Esophagus squamous epithelium (tissue), 5 donors: ENCODE measurements at places on chromosomes 16 and 17.

DNA sequence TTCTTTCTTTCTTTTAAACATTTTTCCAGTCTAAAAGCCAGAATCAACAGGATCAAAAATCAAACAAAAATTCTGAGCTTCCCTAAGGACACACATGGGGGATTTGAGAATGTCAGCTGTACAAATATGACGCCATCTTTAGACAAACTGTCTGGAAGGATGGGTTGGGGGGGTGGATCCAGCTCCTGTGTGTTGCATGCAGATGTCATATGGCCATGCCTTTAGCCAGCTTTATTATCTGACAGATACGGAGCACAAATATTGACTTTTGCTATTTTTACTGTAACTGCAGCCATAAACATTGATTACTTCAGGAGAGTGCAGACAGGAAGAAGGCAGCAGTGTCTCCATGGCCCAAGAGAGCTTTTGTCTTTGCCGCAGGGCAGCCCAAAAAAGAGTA lies 279.4 kb upstream of the ELAC2 start:
- no peak for DNase-seq

GRCh38 chr16:165539-166374 lies at the start of gene HBM:
Gene HBM (plus strand): TSS chr16:165978. CDS start chr16:165998, 20 bp downstream.
- no peak for DNase-seq

DNA sequence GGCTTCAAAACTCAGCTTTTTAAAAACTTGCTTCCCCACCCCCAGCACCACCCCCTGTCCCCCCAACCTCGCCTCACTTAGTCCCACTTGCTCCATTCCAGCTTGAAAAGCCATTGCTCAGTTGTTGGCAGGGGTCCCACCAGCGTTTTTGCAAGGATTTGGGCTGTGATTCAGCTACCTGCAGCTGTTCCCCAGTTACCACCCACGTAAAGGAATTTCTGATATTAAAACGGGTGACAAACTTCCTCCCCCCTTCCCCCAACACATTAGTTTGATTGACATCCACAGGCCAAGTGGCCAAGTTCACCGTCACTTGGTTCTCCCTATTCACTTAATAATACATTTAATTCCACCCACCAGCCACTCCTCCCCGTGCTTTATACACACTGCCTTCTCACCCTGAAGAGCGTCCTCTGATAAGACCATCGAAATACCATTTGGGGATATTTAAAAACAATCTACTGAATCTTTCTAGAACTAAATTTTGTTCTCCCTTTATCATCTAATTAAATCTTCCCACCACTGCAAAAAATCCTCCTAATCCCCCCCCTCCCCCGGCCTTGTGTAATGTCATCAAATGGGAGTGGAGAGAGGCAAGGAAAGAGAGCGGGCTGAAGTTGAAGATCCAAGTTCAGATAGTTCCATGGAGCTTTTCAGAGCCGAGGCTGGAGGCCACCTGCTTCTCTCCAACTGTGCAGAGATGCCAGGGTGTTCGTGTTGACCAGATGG lies 55.1 kb downstream of the SOX9 start:
- DNase-seq = no peak

GRCh38 chr17:34424814-34425491 lies 61.9 kb upstream of the CCL1 start:
- DNase-seq = no peak

DNA sequence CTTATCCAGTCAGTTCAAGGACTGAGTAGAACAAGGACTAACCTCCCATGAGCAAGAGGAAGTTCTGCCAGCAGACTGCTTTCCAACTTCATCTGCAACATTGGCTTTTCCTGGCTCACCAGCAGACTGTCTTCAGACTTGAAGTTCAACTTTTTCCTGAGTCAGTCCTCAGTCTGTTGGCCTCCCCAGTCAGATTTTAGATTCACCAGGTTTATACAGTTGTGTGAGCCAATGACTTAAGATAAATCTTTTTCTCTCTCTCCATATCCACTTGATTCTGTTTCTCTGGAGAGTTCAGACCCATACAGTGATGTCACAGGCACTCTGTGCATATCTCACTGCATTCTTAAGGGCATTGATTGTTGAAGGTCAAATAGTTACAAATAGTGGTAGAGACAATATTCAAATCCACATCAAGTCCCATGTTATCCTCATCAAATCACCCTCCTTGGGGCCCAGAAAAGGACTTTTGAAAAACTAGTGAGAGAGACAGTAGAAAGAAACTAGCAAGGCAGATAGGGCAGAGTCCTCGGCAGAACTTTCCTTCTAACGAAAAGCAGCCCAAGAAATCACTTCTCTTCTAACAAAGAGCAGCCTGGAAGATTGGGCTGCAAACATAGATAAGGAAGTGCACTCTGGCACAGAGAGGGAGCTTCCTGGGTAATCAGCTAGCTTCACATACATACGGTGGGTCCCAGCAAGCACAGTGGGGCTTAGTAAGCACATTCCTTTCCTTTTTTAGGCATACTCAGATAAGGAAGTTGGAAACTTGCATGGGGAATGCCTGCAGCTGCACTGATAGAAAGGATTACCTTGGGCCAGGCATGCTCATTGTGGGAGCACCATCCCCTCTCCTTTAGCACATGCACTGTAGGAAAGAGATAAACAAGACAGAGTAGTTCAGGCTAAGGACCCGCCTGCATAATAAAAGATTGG lies 132.3 kb upstream of the FAM20A start:
- no peak for DNase-seq

DNA sequence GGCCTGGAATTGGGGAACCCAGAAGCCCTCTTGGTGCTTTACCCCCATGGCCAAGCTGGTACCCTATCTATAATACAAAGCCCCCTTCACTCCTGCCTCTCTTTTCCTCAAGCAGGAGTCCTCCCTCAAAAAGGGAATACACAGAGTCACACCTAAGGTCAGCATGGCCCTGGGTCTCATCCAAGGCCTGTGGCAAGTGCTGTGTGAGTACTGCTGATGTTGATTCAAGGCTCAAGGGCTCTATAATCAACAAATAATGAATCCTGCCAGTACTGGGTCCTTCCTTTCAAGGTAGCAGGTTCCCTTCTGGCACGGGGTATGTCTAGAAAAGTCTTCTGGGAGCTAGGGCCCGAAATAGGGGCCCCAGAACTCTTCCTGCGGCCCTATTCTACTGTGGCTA lies 187.3 kb downstream of the CYB561 start:
- no peak for DNase-seq

DNA sequence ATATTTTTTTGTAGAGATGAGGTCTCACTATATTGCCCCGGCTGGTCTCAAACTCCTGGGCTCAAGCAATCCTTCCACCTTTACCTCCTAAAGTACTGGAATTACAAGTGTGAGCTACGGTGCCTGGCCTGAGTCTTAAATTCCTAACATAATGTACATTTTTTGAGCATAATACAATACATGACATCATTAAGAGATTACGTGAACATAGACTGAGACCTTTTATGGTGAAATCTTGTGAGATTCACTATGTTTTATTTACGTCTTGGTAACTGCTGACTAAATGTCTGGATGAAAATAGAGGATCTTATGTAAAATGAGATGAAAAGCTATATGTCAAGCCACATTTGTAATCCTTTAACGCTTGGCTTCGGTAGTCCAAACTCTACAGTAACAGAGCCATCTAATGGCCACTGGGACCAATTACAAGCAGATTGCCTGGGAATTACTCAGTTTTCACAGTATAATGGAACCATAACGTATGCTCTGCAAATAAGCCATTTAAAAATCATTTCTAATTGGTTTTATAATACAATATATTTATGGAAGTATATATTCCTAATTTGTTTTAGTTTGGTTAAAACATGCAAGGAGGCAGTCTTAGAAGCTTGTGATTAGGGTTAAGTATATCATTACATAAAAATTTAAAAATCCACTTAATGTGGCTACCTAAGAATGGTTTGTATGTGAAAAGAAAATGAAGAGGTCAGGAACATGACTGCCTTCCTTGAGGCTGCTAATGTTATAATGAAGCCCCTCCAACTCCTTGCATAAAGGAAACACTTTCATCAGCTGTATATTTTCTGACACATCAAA lies 8.1 kb upstream of the EFCAB13 start:
- no peak for DNase-seq

DNA sequence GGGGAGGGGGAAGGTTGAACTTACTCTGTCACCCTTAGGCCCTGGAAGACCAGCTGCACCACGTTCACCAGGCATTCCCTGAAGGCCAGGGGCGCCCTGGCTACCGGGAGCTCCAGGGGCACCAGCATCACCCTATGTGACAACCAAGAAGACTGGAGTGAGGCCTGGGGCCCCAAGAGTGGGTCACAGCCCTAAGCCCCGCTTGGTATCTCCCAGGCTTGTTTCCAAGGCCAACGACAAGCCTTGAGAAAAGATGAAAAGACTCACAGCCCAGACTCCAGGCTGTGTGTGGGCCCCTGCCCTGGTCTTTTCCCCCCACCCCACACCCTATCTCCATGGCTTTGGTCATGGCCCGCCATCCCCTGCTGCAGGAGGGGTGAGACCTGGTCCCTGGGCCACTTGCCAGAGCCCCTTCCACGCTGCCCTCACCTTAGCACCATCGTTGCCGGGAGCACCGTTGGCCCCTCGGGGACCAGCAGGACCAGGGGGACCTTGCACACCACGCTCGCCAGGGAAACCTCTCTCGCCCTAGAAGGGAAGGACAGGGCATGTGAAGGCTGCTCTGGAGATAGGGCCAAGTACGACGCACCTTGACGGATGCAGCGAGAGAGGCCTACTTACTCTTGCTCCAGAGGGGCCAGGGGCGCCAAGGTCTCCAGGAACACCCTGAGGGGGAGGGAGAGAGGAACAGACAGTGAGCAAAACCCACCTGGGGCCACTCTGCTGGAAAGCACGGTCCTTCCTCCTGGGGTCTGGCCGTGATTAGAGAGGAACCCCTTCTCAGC lies 9.9 kb downstream of the COL1A1 start:
- DNase-seq = no peak

DNA sequence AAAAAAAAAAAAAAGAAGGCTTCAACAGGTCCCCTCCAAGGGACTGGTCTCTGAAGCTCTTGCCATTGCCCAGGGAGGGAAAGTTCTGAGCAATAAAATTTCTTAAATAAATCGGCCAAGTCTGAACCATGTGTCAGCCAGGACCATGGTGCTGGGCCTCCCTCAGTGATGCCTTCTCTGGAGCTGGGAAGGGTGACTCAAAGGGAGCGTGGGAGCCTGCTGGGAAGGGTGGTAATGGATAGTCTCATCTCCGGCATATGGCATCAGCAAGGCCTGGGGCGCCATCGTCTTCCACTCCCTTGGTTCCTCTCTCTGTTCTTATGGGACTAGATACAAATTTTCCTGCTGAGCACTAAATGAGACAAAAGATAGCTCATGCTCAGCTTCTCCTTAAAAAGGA lies 2.3 kb downstream of the VKORC1 start:
- DNase-seq = no peak

GRCh38 chr17:80416940-80417293 lies 1.9 kb downstream of the ENDOV start:
- DNase-seq = no peak

DNA sequence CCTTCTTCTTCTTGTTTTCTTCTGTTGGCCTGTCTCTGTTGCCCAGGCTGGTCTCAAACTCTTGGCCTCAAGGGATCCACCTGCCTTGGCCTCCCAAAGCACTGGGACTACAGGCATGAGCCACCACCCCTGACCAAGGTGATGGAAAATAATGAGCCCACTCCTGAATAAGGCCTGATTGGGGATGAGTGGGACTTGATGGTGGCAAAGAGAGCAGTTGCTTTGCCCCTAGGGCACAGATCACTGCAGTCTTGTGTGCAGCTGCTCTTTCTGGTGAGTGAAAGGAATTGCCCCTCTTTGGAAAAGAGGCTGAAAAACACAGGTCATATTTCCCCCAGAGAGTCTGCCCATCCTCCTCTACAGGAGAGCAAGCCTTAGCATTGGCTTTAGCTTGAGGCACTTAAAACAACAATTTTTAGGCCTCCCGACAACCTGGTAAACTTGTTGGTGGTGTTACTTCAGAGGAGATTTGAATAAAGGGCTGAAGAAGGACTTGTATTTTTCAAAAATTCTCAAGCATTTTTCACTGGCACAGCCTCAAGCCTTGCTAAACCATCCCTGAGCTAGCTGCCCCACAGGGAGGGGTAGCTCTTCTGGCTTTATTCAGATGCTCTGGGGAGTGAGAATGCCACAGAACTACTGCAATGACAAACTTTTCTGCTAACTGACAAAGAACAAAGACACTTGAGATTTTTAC lies 6.1 kb upstream of the PDP2 start:
- DNase-seq = no peak

GRCh38 chr17:7922845-7923628 lies 6.6 kb downstream of the KCNAB3 start:
- DNase-seq = no peak

DNA sequence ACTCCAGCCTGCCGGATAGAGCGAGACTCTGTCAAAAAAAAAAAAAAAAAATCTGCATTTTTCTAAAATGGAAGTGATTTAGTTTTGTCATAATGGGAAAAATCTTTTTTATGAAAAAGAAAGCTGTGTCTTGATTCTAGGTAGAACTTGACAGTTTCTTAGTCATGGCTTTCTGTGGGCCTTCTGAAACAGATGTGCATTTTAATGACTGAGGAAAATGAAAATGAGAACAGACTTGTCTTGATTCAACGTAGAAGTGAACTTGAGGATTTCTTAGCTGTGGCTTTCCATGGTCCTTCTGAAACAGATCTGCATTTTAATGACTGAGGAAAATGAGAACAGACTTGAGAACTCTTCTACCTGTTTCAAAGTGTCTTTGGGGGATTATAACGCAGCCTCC lies 171.7 kb downstream of the VPS53 start:
- DNase-seq = no peak

- DNase-seq = no peak
Measured at GRCh38 chr17:61554209-61554608, 36.8 kb downstream of the NACA2 start.

DNA sequence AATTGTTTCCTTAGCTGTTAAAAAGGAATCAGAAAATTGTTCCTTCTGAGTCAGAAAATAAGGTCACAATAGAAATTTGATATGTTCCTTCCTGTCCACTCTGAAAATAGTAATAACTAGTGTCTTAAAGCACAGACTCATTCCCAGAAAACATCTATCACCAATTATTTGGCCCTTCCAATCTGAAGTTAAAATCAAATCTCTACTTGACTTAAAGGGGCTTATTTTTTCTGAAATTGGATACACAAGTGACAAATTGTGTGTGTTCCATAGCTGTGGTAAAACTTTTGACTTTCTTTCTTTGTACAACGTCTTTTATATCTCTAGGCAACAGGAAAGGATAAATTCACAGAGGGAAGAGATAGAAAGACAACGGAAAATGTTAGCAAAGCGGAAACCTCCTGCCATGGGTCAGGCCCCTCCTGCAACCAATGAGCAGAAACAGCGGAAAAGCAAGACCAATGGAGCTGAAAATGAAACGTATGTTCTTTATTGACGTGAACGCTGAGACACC lies 54.5 kb upstream of the MRC2 start:
- DNase-seq = no peak

- no peak for DNase-seq
Measured at GRCh38 chr16:72666267-72666666, 381.7 kb downstream of the ZFHX3 start.

- no peak for DNase-seq
Measured at GRCh38 chr16:88003316-88003715, 52.1 kb downstream of the BANP start.

- no peak for DNase-seq
Measured at GRCh38 chr16:22006636-22007035, 1.3 kb upstream of the MOSMO start.

GRCh38 chr16:78368121-78369102 lies 269.0 kb downstream of the WWOX start:
- no peak for DNase-seq
